NCI-H2107 (cell line): ENCODE measurements at places on chromosomes 1 and 21.

- DNase-seq: no peak
Observed at GRCh38 chr21:35147439-35147838, 98.3 kb upstream of the RUNX1 start.

- no peak for DNase-seq
Observed at GRCh38 chr1:154998818-154999570, 3.6 kb upstream of the ZBTB7B start.

DNA sequence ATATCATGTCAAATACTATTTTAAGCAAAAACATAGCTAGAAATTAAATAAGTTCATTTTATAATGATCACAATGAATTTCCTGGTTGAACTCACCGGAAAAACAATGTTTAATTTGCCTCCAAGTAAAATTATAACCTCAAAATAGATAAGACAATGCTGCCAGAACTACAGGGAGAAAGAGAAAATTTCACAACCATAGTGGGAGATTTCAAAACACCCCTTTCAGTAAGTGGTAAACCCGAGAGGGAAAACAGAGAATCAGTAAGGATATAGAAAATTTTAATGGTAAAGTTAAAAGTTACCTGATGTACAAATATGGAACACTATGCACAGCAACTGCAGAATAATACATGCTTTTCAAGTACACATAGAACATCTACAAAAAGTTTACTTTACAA is 43.2 kb upstream of the PLA2G4A start:
- no peak for DNase-seq

- no peak for DNase-seq
Observed at GRCh38 chr1:190102757-190103326, 374.8 kb downstream of the BRINP3 start.
